Kasumi-1 (cell line): ENCODE measurements at places on chromosomes 1 and 21.

GRCh38 chr1:45437323-45437722 lies 53.6 kb downstream of the TESK2 start:
- DNase-seq, result peak; percentile 4

- DNase-seq, result no peak
These were observed 402.0 kb downstream of the PTPRU start for GRCh38 chr1:29638281-29638680.

GRCh38 chr1:62573675-62574074 lies 23.6 kb upstream of the ANGPTL3 start:
- no peak for DNase-seq

GRCh38 chr1:40161888-40162397 lies 756 bp downstream of the RLF start:
- no peak for DNase-seq

- DNase-seq, result no peak
These were observed 144.1 kb upstream of the IGSF21 start for GRCh38 chr1:17963513-17963912.

- peak; percentile 1 for DNase-seq
These were observed 113.8 kb upstream of the C8B start for GRCh38 chr1:57079454-57080157.

- no peak for DNase-seq
These were observed 7.9 kb downstream of the TFAP2E start for GRCh38 chr1:35580949-35581388.

DNA sequence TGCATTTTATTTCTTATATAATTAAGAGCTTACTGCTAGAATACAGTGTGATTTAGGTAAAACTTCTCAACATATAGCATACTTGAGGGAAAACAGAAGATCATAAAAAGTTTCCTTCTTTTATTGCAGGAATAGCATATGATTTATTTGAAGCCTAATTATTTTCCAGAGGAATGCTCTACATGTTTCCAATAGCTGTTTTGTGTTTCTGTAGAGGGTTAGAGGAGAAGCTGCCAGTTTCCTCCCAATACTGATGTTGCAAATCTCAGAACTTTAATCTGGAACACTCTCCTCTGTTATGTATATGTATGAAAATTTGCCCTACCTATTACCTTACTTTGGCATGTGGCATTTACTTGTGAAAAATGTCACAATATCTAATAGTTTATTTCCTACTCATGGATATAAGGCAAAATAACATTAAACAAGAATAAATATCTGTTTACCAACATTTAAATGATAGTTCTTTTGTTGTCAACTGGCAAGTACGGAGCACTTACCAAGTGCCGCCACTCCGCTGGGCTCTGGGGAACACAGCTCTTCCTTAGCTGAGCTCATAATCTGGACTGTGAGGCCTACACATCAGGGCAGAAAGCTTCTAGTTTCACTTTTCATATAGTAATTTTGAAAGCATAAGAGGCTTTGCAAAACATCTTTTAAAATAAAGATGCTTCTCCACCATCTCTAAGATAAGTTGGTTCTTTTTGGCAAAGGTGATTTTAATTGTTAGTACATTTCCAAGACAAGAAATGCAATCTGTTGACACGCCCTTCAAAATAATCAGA lies 239.8 kb upstream of the C1orf105 start:
- no peak for DNase-seq

- DNase-seq, result no peak
These were observed 33.8 kb upstream of the DISC1 start for GRCh38 chr1:231592809-231593208.

- peak; percentile 8 for DNase-seq
These were observed 206.0 kb downstream of the CENPF start for GRCh38 chr1:214808845-214809460.

DNA sequence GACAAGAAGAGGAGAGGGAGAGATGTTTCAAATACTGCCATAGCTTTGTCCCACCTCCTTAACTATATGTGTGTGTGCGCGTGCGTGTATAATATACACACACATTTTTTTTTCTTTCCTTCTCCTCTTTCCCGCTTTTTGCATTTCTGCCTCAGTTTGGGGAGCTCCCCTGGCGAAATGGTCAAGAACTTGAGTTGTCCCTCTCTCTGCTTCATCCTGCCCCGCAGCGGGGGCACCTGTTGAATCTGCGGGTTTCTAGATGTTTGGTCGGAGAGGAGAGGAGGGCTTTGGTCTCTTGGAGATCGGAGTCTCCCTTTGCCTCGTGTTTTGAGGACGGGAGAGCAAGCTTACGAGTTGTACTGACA lies 504 bp downstream of the SCCPDH start:
- DNase-seq, result peak; percentile 75

DNA sequence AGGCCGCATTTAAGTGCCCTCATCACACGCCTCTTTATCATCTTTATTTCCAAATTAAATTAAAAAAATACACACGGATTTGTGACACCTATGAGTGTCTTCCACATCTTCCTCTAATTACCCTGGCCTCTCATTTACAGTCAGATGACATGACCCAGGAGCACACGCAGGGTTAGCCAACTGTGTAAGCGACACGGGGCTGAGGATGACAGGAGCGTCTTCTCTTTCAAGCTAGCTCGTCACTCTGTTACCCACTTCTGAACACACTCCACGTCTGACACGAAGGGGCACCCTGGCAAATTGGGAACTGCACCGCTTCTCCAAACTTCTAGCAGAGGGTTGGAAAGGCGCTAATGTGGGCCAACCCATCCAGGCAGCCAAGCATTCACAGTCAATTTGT lies 112.1 kb downstream of the SMYD2 start:
- no peak for DNase-seq

DNA sequence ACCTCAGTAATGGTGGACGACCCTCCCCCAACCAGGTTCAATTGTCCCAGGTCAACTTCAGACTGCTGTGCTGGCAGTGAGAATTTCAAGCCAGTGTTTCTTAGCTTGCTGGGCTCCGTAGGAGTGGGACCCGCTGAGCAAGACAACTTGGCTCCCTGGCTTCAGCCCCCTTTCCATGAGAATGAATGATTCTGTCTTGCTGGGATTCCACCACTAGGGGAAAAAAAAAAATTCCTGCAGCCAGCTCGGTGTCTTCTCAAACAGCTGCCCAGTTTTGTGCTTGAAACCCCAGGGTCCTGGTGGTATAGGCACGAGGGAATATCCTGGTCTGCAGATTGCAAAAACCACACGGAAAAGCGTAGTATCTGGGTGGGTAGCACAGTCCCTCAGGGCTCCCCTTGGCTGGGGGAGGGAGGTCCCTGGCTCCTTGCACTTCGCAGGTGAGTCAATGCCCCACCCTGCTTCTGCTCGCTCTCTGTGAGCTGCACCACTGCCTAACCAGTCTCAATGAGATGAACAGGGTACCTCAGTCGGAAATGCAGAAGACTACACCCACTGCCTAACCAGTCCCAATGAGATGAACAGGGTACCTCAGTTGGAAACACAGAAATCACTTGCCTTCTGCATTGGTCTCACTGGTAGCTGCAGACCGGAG lies 41.5 kb downstream of the GBP6 start:
- DNase-seq, result no peak

GRCh38 chr1:201226859-201227488 lies 36.4 kb downstream of the IGFN1 start:
- DNase-seq, result no peak

GRCh38 chr1:163069655-163070277 lies 605 bp downstream of the RGS4 start:
- no peak for DNase-seq

GRCh38 chr1:212728606-212729005 lies 29.0 kb upstream of the BATF3 start:
- DNase-seq, result no peak

DNA sequence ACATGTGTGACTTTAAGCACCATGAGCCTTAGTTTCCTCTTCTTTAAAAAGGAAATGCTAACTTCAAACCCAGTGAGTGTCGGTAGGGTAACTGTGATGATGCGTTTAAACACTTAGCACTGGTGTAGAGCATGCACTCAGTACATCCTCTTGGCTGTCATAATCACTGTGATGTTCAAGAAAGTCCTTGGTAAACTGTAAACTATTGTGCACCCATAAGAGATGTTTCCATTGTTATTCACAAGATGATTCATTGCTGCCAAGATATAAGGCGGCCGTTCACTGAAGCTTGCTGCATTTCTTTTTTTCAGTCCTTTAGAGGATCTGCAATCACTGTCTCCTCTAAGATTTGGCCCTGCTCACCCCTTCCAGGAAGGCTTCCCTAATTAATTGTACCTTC lies 61.8 kb upstream of the DAB1 start:
- DNase-seq, result no peak

- peak; percentile 66 for DNase-seq
These were observed 170.4 kb upstream of the NR5A2 start for GRCh38 chr1:199857108-199857507.

DNA sequence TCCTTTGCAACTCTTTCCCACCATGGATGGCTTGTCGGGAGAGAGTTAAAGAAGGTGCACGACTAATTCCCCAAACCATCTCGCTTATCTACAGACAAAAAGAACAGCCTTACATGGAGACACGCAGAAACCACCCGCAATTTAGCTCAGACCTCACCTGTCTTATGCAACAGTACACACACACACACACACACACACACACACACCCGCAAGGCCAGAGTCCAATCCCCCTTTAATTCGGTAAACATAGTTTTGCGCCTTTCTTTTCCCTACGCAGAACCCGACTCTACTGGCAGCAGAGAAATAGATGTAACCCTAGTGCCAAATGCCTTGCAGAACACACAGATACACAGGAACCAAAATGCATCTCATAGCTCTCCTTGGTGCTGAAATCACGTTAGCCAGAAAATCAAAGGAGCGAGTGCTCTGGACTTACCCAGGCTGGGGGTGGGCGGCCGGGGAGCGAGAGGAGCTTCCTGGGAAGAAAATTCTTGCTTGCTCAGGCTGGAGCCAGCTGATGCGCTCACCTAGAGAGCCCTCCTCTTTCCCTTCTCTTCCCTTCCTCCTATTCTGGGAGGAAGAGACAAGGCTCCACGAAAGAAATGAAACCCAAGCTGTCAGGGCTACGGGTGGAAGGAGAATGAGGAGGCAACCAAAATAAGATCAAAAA lies 470 bp downstream of the TNR start:
- DNase-seq, result peak; percentile 64

- DNase-seq, result no peak
These were observed 591 bp downstream of the MRPL37 start for GRCh38 chr1:54200519-54200997.

DNA sequence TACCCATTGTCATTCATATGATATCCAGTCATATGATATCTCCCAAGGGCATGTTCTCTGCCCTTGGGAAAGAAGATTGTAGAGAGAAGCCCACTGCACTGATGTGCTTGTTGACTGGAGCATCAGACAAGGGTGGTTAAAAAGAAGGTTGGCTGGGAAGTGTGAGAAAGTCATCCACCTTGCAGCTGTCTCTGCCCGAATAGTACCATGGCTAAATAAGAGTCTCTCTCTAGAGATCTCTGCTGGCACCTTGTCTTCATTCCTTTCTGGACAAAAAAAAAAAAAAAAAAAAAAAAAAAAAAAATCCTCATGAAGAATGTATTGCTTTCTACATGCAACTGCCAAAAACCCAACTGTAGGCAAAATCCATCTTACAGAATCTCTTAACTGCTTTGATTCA lies 349.7 kb upstream of the ESRRG start:
- DNase-seq, result no peak

DNA sequence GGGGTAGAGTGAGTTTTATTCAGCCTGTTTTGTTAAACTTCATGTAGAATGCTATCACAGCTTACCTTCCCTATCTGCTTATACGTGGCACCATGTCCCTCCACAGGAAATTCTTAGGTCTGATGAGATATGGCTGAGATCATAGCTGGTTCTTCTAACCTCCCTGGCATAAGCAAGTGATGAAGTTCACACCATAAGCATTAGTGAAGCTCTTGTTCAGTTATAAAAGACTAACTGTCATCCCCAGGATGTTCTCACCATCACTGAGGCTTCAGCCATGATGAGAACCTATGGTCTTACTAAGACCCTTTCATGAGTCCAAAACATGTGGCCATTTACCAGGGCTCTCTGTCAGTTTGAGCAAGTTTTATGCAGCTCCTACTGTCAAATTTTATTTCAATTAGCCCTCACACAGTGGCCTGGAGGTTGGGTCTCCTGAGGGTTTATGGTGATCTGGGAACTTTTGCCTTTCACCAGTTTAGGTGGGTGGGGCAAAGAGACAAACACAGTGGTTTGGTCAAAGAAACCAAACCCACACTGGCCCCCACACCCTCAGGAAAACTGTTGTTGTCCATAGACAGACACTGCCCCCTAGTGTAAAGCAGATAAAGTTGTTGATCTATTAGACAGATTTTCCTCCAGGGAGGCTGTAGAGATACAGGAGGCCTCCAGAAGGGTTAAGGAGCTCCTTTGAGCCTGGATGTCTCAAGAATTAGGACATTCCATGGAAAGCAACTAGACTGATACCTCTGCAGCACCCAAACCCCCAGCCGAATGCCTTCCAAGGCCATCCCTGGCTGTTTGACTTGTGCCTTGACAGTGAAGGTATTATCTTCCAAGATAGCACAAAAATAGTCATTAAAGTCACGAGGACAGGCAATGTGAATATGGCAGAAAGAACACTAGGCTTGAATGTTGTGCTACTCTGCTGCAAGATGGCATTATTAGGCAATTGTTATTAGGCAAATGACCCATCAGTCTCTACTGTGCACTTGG lies 5.0 kb downstream of the SLC22A15 start:
- DNase-seq, result peak; percentile 37

GRCh38 chr1:915295-916172 lies 8.2 kb upstream of the SAMD11 start:
- no peak for DNase-seq

GRCh38 chr1:45522324-45523104 lies 830 bp upstream of the PRDX1 start:
- DNase-seq, result no peak

DNA sequence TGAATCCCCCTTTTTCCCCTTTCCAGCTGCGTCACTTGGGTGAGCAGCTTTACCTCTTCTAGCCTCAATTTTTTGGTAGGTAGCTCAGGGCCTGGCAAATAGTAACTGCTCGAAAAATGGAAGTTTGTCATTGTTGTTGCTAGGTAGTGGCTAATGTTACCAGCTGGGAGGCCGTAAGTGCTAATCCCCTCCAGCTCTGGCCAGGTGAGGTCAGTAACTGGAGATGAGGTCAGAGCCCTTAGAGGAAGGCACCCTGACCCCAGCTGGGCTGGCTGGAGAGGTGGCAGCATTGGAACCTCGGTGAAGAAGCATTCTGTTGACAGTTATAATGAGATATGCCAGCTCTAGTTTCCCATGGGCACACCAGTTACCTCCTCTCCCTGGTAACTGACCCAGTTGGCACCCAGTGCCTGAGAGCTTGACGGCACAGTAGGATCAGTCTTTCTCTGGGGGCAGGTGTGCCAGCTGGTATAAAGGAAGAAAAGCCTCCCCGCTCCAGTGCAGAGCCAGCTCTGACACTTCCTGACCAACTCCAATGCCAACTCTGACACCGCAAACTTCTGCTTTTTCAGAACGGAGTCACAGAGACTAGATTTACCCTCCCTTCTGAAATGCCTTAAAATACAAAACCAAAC lies 35.0 kb upstream of the SLC2A1 start:
- DNase-seq, result peak; percentile 93

DNA sequence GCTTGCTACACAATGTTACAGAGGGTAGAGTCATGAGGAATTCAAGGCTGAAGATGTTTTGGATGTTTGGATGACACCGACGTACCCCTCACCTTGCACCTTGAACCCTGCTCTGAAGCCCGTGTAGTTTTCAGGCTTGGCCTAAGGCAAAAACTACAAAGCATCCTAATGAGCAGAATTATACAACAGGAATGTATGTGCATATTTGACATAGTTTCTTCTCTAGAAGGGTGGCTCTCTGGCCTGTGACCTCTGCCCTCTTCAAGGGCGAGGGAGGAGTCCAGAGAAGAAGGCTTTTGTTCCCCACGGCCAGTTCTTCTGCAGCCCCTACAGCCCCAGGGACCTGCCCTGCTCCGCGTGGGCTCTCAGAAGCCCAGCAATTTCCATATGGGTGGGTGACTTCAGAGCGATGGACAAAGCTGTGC lies 43.3 kb downstream of the L1TD1 start:
- DNase-seq, result no peak

- peak; percentile 83 for DNase-seq
These were observed 34.9 kb upstream of the SCYL3 start for GRCh38 chr1:169928438-169929209.
